ENCODE measurements at places on chromosomes 13 and 19. TPM values are rescaled to one million over a fixed set of nuclear protein-coding genes. Genes with fewer than 3 reads are reported as not detected.

- no peak for DNase-seq
These were observed 176.9 kb downstream of the TBC1D4 start for GRCh38 chr13:75305059-75305458.

DNA sequence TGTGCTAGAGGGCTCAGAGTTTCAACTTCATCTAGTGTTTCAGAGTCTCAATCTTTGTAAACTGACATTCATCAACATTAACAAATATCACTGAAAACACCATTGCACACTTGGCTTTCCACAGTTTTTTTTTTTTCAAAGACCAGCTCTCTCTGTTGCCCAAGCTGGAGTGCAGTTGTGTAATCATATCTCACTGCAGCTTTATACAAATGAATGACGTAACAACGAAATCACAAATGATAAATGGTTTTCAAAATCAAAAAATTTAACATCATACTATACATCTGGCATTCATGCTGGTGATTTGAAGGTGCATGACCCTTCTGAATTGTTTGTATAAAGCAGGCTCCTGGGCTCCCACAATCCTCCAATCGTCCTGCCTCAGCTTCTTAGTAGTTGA is 248.0 kb upstream of the TMTC4 start:
- DNase-seq, result no peak

- DNase-seq, result no peak
These were observed 199.5 kb downstream of the ATP8A2 start for GRCh38 chr13:25571237-25571636.

DNA sequence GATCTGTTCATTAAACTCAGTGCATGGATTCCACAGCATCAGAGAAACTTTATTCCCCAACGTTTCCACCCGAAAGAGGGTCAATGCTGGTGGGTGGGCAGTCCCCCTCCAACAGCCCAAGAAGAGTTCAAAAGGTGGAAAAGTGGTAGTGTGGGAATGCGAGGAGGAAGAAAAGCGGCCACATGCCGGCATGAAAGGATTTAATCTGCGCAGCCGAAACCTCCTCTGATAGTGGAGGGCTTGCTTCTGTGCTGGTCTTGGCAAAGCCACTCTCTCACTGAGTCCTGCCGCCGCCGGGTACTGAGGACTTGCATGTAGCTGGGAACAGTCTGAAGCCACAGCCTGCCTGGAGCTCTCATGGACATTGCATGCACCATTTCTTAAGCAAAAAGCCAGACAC is 136.2 kb upstream of the ZNF536 start:
- no peak for DNase-seq

GRCh38 chr13:44078806-44079376 is 199.2 kb downstream of the LACC1 start:
- no peak for DNase-seq

DNA sequence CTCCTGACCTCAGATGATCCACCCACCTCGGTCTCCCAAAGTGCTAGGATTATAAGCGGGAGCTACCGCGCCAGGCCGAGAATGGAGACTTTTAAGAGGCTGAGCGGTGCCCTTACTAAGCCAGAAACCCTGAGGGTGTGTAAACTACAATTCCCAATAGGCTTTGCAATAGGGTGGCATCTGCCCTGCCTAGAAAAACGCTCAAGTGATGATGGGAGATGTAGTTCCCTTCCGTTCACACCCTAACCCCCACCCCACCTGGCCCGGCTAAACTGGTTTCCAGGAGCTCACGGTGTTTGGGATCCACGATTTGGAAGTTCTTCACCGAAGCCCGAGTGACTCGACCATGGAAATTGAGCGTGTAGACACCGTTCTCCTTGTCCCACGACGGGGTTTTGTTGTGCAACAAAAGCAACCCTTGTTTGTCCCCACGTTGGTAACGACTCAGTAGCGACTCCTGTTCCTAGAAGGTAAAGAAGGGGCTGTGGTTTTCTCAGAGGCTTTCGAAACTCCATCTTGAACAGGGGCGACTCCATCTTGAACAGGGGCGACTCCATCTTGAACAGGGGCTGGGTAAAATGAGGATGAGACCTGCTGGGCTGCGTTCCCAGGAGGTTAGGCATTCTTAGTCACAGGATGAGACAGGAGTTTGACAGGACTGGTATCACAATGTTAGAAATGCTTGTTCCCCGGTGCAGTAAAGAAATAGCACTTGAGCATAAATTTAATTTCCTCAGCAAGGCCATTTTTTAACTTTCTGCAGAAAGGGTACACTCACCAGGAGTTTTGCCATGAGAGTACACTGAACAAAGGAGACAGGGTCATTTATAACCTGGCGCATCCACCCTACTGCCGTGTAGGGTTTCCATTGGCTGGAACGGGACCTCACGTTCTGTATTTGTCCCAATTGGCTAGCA is 9.8 kb downstream of the PPP1R15A start:
- DNase-seq, result no peak

DNA sequence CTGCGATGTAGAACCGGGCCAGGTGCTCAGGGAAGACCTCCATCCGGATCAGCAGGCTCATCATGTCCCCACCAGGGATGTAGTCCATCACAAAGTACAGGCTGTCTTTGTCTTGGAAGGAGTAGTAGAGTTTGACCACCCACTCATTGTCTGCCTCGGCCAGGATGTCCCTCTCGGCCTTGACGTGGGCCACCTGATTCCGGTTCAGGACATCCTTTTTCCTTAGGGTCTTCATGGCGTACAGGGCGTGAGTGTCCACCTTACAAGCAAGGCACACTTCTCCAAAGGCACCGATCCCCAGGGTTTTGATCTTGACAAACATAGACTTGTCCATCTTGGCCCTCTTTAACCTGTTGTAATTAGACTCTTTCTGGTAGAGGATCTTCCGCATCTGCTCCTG is 78.0 kb downstream of the LATS2 start:
- DNase-seq, result no peak

DNA sequence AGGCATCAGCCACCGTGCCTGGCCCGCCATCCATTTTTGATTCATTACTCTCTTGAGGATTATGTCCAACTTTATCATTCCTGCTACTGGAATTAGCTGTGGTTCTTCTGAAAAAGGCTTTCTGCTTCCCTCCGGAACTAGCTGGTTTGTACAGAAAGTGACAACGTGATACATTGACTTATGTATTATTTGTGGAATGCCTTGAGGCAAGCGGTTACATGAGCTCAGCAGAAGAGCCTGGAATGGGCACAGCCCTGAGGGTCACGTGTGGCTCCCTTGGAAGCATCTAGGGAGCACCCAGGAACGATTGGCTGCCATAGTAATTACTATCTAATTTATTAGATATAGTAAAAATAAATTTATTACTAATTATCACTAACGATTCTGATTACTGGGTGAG is 14.4 kb upstream of the RETN start:
- no peak for DNase-seq

DNA sequence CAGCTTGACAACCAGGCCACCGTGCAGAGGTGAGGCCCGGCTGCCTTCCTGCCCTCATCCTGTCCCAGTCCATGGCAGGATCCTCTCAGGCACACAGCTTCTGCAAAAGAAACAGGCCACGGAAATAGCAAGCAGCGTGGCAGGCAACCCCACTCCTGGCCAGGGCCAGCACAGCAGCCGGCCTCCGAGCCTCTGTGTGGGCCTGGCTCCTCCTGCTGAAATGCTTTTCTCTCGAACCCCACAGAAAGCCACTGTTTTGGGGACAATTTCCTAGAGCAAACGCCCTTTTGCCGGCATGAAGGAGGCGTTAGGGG is 39.5 kb upstream of the F7 start:
- no peak for DNase-seq

DNA sequence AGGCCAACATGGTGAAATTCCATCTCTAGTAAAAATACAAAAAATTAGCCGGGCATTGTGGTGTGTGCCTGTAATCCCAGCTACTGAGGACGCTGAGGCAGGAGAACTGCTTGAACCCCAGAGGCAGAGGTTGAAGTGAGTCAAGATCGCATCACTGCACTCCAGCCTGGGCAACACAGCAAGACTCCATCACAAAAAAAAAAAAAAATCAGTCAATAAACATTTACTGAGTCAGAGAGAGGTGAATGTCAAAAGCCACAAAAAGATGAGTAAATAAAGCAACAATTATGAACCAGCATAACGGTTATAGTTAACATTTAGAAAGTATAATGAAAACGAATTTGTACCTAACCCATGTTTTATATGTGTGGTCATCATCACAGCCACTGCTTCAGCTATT is 23.1 kb downstream of the PSPC1 start:
- no peak for DNase-seq

DNA sequence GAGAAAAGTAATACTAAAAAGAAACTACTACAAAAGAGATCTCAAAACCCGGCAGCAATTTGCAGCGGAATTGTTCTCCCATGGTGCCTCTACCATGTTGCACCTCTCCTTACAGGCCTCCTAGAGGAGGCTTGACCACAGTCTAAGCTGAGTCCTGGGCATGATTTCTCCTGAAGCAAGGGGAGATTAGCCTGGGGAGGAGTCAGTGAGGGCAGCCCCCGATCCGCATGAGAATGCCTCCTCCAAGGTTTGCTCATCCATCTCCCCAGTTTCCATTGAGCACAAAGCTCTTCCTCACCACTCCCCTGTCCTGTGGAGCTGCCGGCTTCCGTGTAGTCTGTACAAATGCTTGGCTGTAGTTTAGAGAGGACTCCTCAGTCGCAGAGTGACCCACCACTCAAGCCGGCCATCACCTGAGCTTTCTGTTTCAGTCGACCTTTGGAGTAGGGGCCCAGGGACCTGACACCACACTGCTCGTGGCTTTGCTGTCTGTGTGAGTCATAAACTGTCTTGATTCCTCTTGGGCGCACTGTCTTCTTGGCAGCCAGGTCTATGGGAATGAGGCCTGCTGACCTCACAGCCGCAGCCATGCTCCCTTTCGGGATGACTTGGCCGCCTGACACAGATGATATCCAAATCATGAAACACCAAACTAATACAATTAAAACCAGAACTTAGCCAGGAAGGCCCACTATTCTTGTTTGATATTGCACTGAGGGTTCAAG is 72.3 kb downstream of the C1QTNF9 start:
- DNase-seq, result no peak

- no peak for DNase-seq
These were observed 145.1 kb downstream of the PCCA start for GRCh38 chr13:100234006-100234405.

- DNase-seq, result peak; percentile 71
These were observed 1.3 kb upstream of the BSG start for GRCh38 chr19:570937-571565.

GRCh38 chr13:25232937-25233515 is 54.3 kb downstream of the MTMR6 start:
- no peak for DNase-seq

- no peak for DNase-seq
These were observed 1.3 kb upstream of the SHANK1 start for GRCh38 chr19:50720921-50721381.

DNA sequence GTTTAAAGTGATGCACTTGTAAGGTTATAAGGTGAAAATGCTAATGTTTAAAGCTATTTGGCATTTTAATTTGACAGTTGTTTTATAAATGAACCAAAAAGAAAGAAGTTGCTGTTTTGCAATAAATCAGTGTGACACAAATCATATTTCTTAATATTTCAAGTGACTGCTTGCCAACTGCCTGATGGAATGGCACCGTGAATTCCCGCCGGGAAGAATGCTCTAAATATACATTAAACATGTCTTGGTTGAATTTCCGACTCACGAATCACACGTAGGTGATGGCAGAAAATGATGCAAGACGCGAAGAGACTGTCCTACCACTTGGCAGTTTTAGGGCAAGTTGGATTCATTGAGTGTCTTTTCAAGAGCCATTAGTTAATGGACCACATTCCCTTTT is 3.1 kb upstream of the GJB2 start:
- no peak for DNase-seq

DNA sequence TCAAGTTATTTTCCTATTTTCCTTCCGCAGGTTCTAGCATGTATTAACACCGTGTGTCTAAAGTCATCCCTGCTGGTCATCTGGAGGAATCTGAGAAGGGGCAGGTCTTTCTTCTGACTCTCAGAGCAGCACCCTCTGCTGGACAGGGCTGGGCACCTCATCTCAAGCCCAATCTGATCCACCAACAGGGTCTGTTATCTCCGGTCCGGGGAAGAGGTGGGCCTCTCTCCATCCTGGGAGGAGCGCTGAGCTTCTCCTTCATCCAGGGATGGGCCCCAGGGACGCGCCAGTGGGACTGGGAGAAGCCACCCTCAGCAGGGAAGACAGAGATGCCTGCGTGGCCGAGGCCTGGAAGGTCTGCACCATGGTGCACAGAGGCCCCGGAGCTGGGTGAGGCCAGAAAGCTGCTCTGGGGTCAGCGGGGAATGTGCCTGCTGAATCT is 26.0 kb upstream of the ZNF331 start:
- DNase-seq, result peak; percentile 39

WDR88 gene
- total RNA-seq, result not detected

VSTM2B gene
- total RNA-seq, result not detected

PET100 gene
- total RNA-seq, result 134 TPM

OLFM4 gene
- total RNA-seq, result not detected

FLT3 gene
- total RNA-seq, result not detected

Measured in activated naive CD8-positive, alpha-beta T cell treated with anti-CD3 and anti-CD28 coated beads, Interleukin-2, amount 10 ng/mL, durations not matched to agents 7 days and 5 days (primary cell).